ENCODE measurements at places on chromosomes 16 and 17.

GRCh38 chr16:53515259-53515658 is 12.2 kb upstream of the AKTIP start:
- DNase-seq = no peak

DNA sequence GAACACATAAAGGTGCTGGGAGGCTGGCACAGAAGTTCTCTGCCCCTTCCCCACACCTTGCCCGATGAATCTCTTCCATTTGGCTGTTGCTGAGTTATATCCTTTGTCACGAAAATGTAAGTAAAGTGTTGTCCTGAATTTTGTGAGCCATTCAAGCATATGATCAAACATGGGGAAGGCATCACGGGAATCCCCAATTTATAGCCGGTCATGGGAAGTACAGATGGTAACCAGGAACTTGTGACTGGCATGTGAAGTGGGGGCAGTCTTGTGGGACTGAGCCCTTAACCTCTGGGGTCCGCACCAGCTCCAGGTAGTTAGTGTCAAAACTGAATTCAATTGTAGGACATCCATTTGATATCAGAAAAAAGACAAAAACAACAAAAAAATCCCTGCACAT is 13.2 kb downstream of the TOM1L2 start:
- no peak for DNase-seq

GRCh38 chr16:4420505-4421105 is 4.2 kb upstream of the CORO7 start:
- DNase-seq = no peak

DNA sequence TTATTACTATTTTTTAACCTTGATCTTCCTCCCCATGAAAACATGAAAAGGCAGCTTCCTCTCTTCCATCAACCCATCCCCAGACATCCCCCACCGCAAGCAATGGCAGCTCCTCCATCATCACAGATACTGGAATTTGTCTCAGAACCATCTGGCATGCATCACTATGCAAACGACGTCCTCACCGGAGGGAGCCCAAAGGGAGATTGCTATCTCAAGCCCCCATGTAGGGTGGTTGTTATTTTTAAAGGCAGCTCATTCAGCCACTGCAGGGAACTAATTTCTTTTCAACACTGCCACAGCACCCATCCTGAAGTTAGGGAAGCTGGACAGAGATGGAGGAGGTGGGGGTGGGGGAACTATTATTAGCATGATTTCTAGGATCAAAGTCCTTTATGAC is 222.5 kb downstream of the FOXL1 start:
- DNase-seq = no peak

DNA sequence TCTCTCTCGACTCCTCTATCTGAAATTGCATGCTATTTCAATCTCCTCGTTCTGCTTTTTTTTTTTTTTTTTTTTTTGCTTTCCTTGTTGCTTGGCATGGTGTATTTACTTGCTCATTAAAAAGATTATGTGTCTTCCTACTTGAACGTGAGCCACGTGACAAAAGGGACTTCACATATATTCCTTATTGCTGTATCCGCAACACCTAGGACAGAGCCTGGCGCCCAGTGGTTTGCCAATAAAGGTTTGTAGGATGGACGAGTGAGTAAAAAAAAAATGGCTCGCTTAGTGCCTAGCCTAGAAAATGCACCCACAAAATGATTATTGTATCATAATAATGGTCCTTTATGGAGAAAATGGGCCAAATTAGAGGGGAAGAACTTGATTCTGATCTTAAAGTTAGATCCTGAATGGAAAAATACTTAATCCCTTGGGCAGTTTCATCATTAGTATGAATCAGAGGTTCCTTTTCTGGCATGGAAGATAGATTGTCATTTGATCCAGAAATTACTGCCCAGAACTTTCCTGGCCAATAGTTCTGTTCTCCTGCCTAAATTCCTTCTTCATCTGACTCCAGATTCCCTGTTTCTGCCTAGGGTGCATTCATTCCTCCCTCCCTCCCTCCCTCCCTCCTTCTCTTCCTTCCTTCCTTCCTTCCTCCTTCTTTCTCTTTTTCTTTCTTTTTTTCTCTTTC is 13.6 kb upstream of the TMEM220 start:
- DNase-seq = no peak

DNA sequence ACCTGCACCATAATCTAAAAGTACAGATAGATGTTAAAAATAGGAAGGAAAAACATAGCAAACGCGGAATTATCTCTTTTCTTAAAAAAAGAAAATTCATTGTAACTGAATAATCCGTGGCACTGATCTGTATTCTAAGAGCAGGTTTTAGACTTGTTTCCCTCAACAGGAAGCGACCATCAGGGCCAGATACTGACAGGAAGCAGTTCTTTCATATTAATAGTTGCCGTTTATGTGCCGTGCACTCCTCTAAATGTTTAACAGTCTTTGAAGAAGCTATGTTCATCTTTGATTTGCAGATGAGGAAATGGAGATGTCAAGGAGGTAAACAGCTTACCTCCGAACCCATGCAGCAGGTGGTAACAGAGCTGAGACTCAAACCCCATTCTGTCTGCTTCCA is 23.6 kb downstream of the DYNLRB2 start:
- no peak for DNase-seq

GRCh38 chr17:80111702-80112470 is 10.5 kb downstream of the GAA start:
- DNase-seq = no peak

DNA sequence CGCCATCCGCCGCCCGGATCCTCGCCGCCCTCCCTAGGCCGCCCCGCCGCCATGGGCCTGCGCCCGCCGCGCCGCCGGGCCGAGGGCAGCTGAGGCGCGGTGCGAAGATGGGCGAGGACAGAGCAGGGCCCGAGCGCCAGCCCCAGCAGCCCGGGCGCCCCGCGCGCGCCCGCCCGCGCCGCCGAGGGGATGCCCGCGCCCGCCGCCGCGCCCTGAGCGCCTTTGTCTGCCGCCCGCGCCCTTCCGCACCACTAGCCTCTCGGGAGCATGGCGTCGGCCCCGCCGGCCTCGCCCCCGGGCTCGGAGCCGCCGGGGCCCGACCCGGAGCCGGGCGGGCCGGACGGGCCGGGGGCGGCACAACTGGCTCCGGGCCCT is 278 bp downstream of the RAB11FIP3 start:
- no peak for DNase-seq

DNA sequence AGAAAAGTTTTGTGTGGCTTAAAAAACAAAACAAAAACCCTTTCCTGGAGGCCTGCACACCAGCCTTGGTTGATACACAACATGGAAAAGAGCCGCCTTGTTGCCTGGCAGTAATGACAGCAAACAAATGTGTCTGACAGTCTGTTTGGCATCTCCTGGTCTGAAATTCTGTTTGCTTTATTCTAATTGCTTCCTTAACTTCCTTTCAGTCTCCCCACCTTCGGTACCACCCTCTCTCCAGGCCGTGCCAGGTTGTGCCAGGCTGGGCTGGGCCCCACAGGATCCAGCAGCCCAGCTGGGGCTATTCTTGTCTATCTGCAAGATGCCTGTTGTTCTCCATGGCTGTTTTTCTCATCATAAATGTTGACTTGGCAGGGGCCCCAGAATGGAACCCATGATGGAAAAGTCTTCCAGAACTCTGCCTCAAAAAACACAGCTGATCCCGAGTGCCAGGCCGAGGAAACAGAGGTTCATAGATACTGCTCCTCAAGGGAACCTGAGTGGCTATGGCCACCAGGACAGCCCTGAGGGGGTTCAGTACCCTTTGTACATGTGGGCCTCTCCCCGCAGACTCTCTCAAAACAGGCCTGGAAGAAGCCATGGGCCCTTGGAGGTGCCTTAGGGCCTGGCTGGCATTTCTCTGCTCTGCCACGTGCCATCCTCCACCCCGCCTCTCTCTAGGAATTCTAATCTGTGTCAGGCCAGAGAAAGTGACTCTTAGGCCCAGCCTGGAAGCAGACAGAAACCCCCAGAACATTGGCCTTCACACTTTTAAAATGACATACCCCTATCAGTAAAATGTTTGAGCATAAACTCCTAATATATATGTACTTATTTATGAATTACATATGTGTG is 50.5 kb downstream of the YPEL2 start:
- no peak for DNase-seq

GRCh38 chr17:42809250-42809649 is 10.6 kb downstream of the CNTD1 start:
- DNase-seq = no peak

- DNase-seq = no peak
Measured at GRCh38 chr17:57578608-57579225, 166.4 kb downstream of the CCDC182 start.

GRCh38 chr17:81304196-81305015 is 9.3 kb upstream of the SLC38A10 start:
- DNase-seq = no peak

DNA sequence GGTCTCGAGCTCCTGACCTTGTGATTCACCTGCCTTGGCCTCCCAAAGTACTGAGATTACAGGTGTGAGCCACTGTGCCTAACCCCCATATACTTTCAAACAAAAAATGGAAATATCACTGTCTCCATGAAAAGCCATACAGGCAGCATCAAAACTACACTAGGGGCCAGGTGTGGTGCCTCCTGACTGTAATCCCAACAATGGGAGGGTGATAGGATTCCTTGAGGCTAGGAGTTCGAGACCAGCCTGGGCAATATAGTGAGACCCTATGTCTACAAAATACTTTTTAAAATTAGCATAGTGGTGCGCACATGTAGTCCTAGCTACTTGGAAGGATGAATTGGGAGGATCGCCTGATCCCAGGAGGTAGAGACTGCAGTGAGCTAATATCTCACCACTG is 15.7 kb downstream of the HMOX2 start:
- DNase-seq = no peak

- no peak for DNase-seq
Measured at GRCh38 chr16:7703672-7704071, 371.0 kb downstream of the RBFOX1 start.

DNA sequence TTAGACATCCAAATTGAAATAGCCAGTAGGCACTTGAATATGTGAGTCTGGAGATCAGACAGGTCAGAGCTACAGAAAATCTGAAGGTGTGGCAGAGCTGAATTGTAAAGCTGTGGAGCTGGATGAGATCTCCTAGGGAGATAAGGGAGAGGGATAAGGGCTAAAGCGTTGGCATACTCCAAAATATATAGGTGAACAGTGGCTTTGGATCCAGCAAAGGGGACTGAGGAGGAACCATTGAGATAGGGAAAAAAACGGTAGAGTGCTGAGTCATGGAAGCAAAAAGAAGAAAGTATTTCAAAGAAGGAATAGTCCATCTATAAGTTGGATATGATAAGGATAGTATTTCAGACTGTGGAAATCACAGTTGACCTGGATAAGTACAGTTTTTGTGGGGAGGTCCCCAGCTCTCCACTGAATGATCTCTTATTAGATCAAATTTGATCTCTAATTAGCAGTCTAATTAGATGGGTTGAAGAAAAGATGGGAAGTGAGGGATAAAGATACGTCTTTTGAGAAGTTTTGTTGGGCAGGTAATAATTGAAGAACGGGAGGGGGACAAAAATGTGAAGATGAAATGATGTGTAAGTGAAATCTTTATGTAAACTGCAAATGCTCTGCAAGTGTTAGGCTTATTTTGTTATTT is 587 bp upstream of the DBF4B start:
- DNase-seq = no peak

- DNase-seq = no peak
Measured at GRCh38 chr16:81876273-81876900, 97.3 kb downstream of the PLCG2 start.

GRCh38 chr17:3826191-3826590 is 19.9 kb downstream of the NCBP3 start:
- DNase-seq = no peak

- DNase-seq = no peak
Measured at GRCh38 chr17:27453471-27453870, 2.8 kb upstream of the KSR1 start.

DNA sequence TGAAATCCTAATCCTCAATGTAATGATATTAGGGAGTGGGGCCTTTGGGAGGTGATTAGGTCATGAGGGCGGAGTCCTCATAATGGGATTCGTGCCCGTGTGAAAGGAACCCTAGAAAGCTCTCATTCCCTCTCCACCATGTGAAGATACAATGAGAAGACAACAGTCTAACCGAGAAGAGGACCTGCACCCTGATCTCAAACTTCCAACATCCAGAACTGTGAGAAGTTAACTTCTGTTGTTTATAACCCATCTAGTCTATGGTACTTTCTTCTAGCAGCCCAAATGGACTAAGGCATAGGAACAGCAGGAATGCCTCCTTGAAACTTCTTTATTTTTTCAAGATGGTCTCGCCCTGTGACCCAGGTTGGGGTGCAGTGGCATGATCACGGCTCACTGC is 24.7 kb downstream of the WSB1 start:
- DNase-seq = no peak

DNA sequence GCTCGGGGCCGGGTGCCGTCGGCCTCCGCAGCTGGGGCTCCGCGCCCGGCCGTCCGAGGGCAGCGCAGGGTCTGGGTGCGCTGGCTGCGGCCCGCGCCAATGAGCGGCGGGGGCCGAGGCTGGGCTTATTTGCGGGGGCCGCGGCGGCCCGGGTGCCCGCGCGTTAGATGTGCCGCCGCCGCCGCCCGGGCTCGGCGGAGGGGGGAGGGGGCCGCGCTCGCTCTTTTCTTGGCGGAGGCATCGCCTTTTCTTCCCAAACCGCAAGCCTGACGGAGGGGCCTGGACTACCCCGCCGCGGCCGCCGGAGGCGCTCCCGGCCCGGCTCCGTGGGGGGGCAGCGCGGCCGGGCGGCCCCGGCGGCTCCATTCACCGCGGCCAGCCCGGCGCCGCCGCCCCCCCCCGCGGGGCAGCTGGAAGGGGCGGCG is at the start of gene NOTUM:
Gene NOTUM (minus strand): TSS at position 101 of the 425 bp plus-strand sequence. CDS start 278 bp downstream, outside the sequence.
- no peak for DNase-seq

DNA sequence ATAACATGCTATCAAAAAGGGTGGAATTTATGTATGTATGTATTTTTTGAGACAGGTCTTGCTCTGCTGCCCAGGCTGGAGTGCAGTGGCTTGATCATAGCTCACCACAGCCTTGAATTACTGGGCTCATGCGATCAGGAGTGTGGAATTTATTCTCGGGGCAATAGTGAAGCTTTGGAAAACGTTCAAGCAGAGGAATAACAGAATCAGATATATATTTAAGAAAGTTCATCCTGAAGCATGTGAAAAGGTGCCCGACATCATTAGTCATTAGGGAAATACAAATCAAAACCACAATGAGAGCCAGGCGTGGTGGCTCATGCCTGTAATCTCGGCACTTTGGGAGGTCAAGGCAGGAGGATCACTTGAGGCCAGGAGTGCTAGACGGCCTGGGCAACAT is 7.7 kb upstream of the ITGAE start:
- no peak for DNase-seq

GRCh38 chr16:6153901-6154300 is 1056.3 kb upstream of the EEF2KMT start:
- no peak for DNase-seq

DNA sequence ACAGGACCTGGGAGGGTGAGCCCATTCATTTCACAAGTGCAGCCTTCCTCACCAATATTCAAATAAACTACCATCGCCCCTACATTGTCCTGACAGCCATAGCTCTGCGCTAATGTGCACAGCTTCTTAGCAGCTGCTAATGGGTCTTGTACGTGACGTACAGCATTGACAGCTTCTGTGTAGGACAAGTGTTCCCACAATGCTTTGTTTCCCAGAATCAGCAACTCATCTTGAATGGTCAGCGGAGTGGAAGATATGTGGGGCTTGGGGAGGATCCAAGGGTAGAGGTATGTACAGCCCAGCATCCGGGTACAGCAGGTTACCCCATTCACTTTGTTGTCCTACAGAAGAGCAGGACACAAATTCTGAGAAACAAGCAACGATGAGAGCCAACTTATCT is 23.7 kb downstream of the MARVELD3 start:
- no peak for DNase-seq
